ENCODE measurements at places on chromosomes 11 and 22.

DNA sequence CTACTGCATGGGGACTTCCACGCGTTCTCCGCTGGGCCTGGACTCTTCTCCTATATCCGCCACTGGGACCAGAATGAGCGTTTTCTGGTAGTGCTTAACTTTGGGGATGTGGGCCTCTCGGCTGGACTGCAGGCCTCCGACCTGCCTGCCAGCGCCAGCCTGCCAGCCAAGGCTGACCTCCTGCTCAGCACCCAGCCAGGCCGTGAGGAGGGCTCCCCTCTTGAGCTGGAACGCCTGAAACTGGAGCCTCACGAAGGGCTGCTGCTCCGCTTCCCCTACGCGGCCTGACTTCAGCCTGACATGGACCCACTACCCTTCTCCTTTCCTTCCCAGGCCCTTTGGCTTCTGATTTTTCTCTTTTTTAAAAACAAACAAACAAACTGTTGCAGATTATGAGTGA lies 7.7 kb downstream of the SLC3A2 start:
- no peak for DNase-seq

DNA sequence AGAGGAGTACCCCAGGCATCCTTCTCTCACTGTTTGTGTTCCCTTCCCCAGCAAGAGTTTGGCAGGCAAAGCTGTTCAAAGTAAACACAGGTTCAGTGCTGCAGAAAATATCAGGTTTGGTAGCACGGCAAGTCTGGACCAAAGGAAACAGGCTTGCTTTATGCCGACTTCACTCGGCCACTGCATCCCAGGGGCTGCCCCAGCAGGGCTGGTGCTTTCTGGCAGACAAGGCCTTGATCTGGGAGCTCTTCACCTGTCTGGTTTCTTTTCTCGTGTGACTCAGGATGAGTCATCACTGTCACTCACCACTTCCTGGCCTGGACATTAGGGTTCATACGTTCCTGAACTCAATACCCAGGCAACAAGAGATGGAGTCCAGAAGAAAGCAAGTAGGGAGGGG lies 52.6 kb upstream of the NAV2 start:
- peak; percentile 13 for DNase-seq

- peak; percentile 4 for DNase-seq
Measured at GRCh38 chr11:130223291-130223971, 63.8 kb downstream of the ST14 start.

DNA sequence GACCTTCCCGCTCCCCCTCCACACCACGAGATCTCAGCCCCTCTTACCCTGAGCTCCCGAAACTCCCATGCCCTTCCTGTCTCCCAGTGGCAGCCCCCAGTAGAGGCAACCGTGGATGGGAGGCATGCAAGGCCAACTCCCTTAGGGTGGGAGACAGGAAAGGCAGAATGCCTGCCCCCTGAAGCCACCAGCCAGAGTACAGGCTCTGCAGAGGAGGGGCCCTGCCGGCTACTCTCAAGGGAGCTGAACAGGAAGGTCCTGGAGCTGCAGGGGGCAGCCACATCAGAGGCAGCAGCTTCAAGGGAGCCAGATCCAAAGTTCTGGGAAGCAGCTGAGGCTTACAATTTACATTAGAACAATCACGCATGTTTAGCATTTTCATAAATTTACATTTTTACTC lies 38.3 kb downstream of the PDE2A start:
- no peak for DNase-seq

DNA sequence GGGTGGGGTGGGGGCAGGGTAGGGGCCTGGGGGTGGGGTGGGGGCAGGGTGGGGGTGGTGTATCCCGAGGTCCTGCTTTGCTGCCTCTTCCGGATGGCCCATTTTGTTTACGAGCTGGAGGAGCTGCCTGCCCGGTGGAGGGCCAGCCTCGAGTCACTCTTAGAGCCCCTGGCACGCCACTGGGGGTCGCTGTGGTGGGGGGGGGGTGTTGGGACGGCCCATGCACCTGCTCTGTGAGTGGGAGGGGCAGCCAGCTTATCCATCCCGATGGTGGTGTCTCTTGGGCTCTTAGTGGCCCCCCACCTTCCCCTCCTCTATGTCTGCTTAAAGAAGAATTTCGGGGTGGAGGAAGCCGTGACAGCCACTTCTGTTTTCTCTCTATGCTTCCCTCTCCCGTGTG lies 24.6 kb downstream of the MRGPRD start:
- DNase-seq, result peak; percentile 33

DNA sequence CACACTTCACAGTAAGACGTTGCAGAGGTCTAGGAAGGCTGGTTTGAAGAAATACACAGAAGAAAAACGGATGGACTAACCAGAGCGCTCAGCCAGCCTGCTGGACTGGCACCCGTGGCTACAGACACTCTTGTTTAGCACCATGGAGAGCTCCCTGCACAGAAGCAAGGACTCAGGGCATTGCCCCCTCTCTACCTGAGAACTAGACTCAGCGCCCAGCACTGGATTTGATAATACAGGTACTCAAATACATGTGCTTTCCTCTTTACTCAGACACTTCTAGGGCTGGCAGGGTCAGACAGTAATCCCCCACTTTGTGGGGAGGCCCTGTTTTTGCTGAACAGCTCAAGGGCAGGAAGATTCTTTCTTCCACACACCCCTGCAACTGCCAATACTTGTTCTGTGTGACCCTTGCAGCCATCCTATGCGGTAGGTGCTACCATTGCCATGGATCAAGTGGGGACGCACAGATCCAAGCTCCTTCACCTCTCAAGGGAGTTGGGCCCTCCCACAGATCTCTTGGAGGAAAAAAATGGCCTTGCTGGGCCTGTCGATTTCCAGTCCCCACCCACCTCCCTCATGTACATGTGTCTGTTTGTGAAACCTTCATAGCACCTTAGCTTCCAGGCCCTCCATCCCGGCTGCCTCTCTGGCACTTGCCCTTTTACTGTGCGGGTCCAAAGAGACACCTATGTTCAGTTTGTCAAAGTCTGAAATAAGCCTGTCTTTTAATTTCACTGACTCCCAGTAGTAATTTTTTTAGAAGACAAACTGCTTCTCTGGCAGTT lies 5.1 kb upstream of the P2RX6 start:
- DNase-seq, result peak; percentile 29

GRCh38 chr11:84243629-84244263 lies 957.6 kb upstream of the CCDC90B start:
- DNase-seq, result no peak

GRCh38 chr11:104799251-104799650 lies 99.0 kb downstream of the CASP12 start:
- DNase-seq, result peak; percentile 26

DNA sequence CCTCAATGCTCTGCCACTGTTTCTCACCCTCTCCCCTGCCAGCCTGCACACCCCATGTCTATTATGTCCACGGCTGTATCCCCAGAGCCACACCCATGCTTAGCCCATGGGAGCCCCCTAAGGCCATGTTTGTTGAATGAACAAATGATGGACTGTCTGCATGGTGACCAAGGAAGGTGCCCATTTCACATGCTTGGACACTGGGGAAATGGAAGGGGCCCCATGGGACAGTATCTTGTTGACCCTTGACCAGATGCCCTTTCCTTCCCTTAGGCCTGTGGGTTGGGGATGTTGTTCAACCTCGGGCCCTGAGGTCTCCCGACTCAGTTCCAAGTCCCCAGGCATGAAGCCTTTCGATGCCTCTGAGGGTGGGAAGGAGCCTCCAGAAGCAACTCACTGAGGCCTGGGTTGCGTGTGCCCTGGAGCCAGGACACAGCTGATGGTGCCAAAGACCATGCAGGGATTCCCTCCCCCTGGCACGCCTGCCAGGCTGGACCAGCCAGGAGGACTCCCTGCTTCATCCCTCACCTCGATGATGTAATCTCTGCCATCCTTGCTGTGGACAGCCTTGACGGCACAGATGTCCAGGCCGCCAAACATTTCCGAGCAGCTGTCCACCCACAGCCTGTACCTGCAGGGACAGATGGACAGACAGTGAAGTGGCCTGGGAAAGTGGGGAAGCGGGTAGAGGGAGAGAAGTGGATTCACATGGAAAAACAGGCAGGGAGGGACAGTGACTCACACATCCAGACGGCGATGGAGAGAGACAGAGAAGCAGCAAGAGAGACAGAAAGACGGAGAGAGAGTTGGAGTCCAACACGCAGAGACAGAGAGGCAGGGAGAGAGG lies 58.9 kb downstream of the FBXO7 start:
- no peak for DNase-seq

DNA sequence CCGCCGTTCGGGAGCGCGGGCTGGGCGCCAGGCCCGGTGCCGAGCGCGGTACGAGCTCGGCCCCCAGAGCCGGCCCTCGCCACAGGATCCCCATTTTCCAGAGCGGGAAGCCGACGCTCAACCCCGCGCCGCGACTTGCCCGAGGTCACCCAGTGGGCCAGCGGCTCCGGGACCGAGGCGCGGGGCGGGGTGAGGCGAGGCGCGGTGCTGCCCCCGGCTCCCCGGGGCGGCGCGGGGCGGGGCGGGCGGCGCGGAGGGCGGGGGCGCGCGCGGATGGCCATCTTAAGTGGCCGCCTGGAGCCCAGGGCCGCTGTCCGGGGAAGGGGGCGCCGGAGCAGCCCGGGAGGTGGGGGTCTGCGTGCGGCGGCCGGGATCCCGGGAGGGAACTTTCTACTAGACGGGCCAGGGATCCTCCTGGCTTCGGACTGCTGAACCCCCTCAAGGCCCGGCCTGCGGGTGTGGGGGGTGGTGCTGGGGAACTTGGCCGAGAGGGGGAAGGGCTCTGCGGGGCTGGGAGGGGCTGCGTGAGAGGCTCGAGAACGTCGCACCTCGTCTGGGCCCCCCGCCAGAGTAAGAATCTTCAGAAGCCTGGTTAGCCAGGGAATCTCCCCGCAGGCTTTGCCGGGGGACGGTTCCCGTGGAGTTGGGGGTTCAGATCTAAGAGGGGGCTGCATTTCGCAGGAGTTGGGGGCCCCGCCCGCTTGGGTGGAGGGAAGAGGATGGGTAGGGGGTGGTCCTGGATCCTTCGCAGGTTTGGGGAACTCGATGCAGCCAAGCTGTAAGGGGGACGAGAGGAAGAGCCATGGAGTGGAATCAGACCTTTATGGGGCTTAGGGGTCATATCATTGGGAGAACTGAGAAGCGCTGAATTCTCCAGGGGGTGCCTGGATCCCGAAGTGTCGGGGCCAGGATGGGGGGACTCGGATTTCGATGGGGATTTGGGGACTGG lies 678 bp upstream of the INPPL1 start:
- DNase-seq, result peak; percentile 61

GRCh38 chr11:57116654-57117053 lies 65.1 kb upstream of the LRRC55 start:
- peak; percentile 1 for DNase-seq

DNA sequence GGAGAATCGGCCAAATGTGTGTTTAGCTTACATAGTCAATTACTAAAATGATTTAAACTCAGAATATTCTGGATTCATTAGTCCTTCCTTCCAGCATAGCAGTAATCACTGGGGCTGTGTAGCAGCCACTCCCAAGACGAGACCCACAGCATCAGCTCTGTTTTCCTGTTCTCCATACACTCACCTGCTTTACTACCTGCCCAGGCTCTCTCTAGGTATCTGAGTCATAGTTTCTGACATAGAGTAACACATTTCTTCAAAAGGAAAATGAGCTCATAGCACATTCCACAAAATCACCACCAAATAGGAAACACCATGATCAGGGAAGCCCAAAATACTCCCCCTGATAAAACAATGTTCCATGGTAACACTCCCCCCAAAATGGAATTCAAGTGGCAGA lies 22.9 kb downstream of the MORC2 start:
- DNase-seq, result no peak

- no peak for DNase-seq
Measured at GRCh38 chr11:29781268-29781667, 235.6 kb downstream of the KCNA4 start.

DNA sequence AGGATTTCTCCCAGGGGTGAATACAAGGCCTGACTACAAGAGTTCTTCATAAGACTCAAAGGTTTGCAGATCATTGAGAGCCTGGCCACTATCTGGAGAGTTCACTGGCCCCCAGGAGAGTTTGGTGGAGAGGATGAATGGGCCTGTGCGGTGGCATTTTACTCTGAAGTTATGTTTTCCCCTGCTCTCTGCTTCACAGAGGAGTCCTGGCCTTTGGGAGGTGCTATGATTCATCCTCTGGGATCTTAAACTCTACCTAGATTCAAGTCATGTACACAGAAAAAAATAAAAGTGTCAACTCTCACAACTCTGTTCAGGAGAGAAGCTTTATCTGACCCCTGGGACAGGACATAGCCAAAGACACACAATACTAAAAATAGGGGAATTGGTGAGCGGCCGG lies 159.1 kb upstream of the CARD18 start:
- DNase-seq, result no peak

- no peak for DNase-seq
Measured at GRCh38 chr11:98227278-98227677, 793.5 kb upstream of the CNTN5 start.

Data from CD4-positive, alpha-beta T cell treated with Interleukin-17A for 1 hour (primary cell).